ENCODE measurements at places on chromosomes 1 and 21.
A peak's percentile ranks its signal among the peaks of the same experiment; 100 is the strongest.

GRCh38 chr1:40315239-40315794 is 1.8 kb downstream of the COL9A2 start:
- H3K27me3 ChIP-seq = peaks cover 7% of the 10 kb centered on the region
- H3K27ac ChIP-seq = peak overlapping the region; percentile 9
- H3K36me3 ChIP-seq = no peaks in the 10 kb centered on the region
- H3K4me1 ChIP-seq = no peaks in the 10 kb centered on the region

DNA sequence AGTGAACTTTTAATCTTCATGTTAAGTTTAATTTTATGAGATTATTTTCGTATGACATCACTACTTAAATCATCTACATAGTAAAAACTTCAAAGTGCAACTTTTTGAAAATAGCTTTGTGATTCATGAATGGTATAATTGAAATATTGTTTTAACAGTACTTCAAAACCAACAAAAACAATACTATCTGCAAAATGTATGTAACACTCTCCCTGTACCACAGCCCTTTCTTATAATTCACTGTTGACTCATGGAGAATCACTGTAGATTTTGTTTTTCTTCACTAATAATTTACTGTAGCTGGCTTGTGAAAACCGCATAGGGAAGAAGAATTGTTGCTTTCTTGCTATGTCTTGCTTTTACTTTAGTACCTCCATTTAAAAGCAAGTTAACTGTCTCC is 301.4 kb upstream of the ADAMTS5 start:
- no peaks in the 10 kb centered on the region for H3K27me3 ChIP-seq
- no peak for DNase-seq
- no peak overlapping the region for H3K4me3 ChIP-seq
- no peaks in the 10 kb centered on the region for H3K36me3 ChIP-seq

DNA sequence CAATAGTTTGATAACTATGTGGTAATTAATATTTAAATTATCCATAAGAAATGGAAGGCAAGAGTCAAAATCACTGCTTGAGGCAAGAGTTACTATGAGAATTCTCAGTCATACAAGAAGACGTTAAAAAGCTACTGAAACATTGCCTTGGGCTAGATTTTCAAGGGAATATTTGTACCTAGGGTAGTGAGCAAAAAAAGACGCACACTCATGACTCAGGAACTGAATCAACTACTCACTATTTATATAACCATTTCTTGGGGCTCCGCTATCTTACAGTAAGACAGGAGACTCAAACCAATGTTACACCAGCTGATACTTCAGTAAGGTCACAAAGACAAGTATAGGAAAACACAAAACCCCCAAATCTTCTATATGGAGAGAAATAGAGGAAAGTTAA is 151.5 kb upstream of the RNPC3 start:
- H3K27me3 ChIP-seq = no peaks in the 10 kb centered on the region
- H3K4me1 ChIP-seq = no peaks in the 10 kb centered on the region
- DNase-seq = no peak

DNA sequence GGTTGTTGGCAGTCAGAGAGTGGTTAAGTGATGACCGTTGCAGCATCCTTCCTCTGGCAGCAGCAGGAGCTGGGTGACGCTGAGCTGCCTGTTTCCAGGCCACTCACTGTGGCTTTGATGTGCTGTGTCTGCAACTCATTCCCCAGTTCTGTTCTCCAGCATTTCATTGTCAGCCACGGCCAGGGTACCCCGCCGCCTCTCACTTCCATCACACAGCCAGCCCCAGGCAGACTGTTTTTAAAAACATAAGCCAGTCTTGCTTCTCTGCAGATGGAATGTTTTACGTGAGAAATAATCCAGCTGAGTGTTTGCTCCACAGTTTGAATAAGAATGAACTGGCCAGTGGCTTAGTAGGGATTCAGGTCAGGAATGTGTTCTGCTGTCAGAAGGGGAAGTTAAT is 21.5 kb upstream of the ST6GALNAC3 start:
- no peak overlapping the region for H3K27ac ChIP-seq
- DNase-seq = no peak
- no peaks in the 10 kb centered on the region for H3K27me3 ChIP-seq
- no peaks in the 10 kb centered on the region for H3K36me3 ChIP-seq

Measured in uterus (tissue), 4 donors.